ENCODE measurements at places on chromosomes 4 and X.
A peak's percentile ranks its signal among the peaks of the same experiment; 100 is the strongest.

DNA sequence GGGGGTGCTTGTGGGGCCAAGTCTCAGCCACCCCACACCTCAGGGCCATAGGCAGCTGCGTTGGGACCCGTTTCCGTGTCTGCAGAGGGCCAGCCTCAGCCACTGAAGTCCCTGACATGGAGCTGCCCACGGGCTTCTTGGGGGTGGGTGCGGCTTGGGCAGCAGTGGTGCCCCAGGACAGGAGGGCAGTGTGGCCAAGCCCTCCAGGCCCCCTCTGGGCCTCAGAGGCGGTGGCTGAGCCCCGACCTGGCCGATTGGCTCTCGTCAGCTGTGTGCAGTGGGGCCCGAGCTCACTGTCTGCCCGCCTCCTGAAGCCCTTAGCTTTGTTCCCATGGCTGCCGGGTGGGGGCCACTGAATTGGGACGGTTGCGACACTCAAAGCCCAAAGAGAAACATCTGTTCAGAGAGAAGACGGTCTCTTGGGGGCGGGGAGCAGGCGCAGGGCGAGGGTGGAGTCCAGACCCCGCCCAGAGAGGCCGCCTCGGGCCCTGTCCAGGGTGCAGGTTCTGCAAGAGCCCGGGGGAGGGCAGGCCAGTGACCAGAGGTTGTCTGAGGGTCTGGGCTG lies 9.1 kb downstream of the FGFR3 start:
- H3K27ac ChIP-seq = no peak overlapping the region
- H3K4me3 ChIP-seq = no peak overlapping the region
- no peaks in the 10 kb centered on the region for H3K4me1 ChIP-seq
- no peak for DNase-seq

- H3K36me3 ChIP-seq = no peaks in the 10 kb centered on the region
- no peak overlapping the region for H3K27ac ChIP-seq
- no peak for DNase-seq
- H3K4me1 ChIP-seq = peaks cover 21% of the 10 kb centered on the region
- no peak overlapping the region for H3K4me3 ChIP-seq
Measured at GRCh38 chr4:148057516-148057915, 325.6 kb downstream of the ARHGAP10 start.

- no peak overlapping the region for H3K27ac ChIP-seq
- peak overlapping the region; percentile 38 for H3K4me3 ChIP-seq
- no peaks in the 10 kb centered on the region for H3K36me3 ChIP-seq
- H3K4me1 ChIP-seq = peaks cover 10% of the 10 kb centered on the region
Measured at GRCh38 chr4:52037689-52038102, 403 bp downstream of the SGCB start.

- H3K27me3 ChIP-seq = no peaks in the 10 kb centered on the region
- H3K36me3 ChIP-seq = peaks cover 8% of the 10 kb centered on the region
- H3K4me3 ChIP-seq = no peak overlapping the region
- no peak for DNase-seq
Measured at GRCh38 chr4:37985730-37986275, 25.6 kb downstream of the PTTG2 start.

DNA sequence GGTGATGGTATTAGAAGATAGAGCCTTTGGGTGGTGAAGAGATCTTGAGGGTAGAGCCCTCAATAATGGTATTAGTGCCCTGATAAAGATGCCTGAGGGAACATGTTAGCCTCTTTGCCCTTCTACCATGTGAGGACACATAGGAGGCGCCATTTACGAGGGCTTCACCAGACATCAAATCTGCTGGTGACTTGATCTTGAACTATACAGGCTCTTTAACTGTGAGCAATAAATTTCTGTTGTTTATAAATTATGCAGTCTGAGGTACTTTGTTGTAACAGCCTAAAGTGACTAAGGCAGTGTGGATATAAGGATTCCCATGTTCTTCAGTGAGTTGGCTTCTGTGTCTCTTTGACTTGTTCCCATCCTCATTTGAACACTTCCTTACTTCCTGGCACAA lies 11.8 kb downstream of the MOB1B start:
- no peak overlapping the region for H3K27ac ChIP-seq
- no peaks in the 10 kb centered on the region for H3K4me1 ChIP-seq
- no peak overlapping the region for H3K4me3 ChIP-seq
- peaks cover 14% of the 10 kb centered on the region for H3K36me3 ChIP-seq

DNA sequence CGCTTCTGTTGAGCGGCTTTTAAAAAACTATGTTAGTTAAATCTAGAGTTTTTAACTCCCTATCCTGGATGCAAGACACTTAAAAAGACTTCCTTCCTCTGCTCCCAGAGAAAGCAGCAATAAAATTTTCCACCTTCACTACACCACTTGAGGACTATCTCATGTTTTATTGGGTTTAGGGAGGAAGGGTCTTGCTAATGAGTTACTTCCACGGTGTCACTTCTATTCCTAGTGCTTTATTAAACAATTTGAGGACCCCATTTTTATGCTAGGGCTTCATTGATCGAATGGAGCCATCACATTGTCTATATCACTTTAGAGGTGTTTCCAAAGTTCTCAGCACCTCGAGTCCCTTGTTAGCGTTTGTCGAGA lies 3.7 kb upstream of the STIM2 start:
- H3K27ac ChIP-seq = peak overlapping the region; percentile 76
- H3K36me3 ChIP-seq = no peaks in the 10 kb centered on the region
- H3K4me1 ChIP-seq = peaks cover 33% of the 10 kb centered on the region
- H3K27me3 ChIP-seq = no peaks in the 10 kb centered on the region
- peak; percentile 35 for DNase-seq

- H3K4me3 ChIP-seq = no peak overlapping the region
- H3K4me1 ChIP-seq = no peaks in the 10 kb centered on the region
- no peaks in the 10 kb centered on the region for H3K36me3 ChIP-seq
- no peak for DNase-seq
- H3K27me3 ChIP-seq = no peaks in the 10 kb centered on the region
Measured at GRCh38 chr4:35228313-35228712, 1016.0 kb downstream of the ARAP2 start.

All from common myeloid progenitor, CD34-positive (primary cell).